ENCODE measurements at places on chromosomes 5 and 9.

GRCh38 chr5:1388383-1388967 is 43.6 kb upstream of the CLPTM1L start:
- DNase-seq = no peak

GRCh38 chr9:106020186-106020585 is 325.8 kb downstream of the TMEM38B start:
- peak; percentile 12 for DNase-seq

DNA sequence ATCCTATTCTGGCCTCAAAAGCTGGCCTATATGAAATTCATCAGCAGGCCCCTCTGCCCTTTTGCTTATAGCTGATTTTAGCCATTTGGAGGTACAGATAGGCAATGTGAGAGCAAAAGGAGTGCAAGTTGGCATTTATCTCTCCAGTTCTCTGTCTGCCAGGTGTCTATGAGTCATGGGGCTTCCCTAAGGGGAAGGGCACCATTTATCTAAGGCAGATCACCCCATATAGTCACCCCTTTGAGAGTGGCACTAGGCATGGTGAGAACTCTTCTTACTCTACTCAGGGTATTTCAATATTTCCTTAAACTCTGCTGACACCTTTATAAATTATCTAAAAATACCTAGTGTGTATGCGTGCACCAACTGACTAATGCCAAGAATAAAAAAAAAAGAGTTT is 314.7 kb upstream of the CDH6 start:
- DNase-seq = no peak

- peak; percentile 81 for DNase-seq
These were observed 3.8 kb downstream of the CREB3 start for GRCh38 chr9:35736201-35736633.

- DNase-seq = no peak
These were observed 67.0 kb upstream of the CDK5RAP2 start for GRCh38 chr9:120646948-120647347.

- no peak for DNase-seq
These were observed 499.4 kb downstream of the ISL1 start for GRCh38 chr5:51882647-51883046.

DNA sequence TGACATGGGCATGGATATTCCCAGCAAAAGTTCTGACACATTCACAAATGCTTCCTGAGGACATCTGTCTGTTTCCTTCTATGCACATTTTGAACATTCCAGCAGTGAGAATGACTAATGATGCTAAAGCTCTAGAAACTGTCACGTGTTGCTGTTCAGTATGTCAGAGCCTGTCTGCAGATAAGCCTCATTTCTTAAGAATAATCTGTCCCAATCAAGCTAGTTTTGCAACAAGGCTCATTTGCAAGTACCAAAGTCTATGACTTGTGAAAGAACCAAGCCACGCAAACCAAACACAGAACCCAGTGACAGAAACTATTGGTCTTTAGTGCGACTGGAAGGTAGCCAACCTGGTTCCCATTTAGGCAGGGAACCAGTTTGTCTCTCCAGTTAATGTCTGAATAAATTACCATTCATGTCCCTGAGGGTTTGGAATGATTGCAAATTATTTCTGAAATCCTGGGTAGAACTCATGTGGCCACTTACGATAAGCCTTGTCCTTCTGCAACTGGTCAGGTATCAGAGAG is 178.5 kb downstream of the C9orf152 start:
- DNase-seq = peak; percentile 37

- no peak for DNase-seq
These were observed 20.3 kb downstream of the EXOC3 start for GRCh38 chr5:463301-463700.

DNA sequence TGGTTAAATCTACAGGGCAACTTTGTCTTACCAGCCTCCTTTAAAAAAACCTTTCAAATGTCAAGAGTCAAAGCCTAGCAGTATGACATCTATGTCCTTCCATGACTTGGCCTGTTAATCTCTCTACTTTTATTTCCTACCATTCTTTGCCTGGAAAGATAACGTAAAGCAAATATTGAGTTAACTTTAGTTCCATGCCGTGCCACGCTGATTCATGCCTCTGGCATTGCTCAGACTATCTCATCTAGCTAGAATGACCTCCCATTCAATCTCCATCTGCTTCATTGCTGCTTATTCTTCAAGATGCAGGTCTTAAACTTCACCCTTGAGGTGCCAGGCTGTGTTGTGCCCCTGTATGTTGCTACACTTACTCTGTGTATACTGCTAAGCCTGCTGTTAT is 729.8 kb downstream of the EFNA5 start:
- no peak for DNase-seq

- no peak for DNase-seq
These were observed 403.5 kb upstream of the TYRP1 start for GRCh38 chr9:12289711-12290110.

- peak; percentile 74 for DNase-seq
These were observed 424 bp downstream of the HAND1 start for GRCh38 chr5:154477382-154478223.

DNA sequence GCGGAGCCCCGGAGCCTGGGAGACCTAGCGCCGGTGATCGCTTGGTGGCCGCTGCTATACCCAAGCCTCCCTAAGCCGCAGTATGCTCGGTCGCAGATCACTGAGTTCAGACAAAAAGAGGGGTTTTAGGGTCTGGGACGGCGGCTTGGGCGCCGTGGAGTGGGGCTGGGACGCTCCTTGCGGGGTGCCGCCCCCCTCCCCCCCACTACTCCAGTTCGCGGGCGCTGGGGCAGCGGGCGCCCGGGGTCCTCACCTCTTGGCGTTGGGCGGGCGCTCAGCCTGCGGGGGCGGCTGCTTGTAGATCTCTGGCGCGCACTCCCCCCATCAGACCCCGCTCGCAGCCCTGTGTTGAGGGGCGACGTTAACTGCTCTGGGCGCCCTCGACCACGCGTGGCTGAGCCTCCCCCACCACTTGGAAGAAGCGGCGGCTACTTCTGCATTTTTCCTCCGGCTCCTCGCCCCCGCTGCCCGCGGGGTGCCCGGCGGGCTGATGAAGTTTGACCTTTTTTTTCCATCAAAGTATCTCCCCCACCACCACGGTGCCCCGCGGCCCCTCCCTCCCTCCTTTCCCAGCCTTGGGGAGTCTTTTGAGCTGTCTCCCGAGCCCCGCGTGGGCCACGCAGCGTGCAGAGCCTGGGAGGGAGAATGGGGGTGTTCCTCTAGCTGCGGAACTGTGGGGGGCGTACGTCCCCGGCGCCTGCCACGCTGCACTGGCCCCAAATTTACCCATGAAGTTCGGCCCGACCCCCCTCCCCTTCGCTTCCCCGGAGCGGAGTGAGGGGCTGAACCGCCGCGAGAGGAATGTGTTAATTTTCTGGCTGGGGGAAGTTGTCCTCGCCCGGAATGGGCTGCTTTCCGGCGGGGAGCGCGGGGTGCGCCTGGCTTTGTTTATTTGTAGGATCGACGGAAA is 1.2 kb downstream of the CXXC5 start:
- peak; percentile 76 for DNase-seq

DNA sequence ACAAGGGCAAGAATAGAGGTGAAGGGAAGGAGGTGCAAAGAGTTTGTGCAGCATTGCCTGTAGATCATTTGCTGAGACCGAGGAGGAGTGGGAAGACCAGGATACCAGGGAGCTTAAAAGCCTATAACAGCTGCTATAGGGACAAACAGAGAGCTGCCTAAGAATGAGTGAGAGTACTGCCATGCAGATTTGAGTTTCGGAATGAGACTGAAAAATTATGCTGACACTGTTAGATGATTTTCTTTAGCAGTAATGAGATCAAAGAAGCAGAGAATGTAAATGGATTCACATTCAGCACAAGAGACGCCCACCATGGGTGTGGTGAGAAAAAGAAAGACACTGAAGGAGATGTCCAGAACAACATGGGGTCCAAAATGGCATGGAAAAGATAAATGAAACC is 69.7 kb downstream of the EPB41L4A start:
- no peak for DNase-seq

DNA sequence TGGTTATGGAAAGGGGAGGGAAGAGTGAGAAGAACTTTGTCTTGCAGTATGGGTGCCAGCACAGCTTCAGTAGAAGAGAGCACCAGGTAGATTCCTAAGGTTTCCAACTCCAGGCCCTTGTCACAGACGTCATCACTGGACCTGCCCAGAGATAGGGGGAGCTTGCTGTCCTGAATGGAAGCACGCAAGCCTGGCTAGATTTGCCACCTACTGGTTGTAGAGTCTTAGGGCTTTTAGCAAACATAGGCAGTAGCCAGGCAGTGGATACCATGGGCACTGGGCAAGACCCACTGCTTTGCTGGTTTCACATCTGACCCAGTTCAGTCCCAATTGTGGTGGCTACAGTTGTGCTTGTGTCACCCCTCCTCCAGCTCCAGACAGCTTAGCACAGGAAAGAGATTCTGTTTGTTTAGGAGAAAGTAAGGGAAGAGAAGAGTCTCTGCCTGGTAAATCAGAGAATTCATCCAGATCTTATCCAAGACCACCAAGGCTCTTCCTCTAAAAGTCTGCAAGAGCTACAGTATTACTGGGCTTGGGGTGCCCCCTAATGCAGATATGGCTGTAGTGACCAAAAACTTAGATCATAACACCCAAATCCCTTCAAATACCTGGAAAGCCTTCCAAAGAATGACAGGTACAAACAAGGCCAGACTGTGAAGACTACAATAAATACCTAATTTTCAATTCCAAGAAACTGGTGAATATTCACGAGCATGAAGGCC is 158.9 kb downstream of the HINT1 start:
- DNase-seq = peak; percentile 29

DNA sequence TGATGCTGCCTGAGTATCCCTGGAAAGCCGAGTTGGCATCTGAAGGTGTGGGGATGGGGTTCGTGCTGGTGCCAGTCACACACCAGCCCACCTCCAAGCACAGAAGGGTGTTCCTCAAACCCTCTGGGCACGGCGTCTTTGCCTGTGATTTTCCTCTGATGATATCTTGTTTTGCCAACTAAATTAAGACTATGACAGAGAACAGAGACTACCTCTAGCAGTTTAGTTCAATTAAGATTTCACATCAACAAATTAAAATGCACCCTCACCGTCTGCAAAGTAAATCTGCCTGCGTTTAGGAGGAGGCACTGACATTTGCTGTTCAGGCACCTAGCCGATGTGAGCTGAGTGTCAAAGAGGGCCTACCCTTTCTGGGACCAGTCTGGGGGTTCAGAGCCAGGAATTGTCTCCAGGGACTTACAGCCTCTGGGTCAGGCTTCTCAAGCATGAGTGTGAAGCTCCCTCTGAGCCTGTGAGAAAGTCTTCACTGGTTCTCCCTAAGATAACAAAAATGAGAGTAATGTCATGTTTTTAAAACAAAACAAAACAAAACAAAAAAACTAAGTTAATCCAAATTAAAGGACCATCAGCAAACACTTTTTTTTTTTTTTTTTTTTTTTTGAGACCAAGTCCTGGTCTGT is 55.4 kb upstream of the CTNNA1 start:
- no peak for DNase-seq

DNA sequence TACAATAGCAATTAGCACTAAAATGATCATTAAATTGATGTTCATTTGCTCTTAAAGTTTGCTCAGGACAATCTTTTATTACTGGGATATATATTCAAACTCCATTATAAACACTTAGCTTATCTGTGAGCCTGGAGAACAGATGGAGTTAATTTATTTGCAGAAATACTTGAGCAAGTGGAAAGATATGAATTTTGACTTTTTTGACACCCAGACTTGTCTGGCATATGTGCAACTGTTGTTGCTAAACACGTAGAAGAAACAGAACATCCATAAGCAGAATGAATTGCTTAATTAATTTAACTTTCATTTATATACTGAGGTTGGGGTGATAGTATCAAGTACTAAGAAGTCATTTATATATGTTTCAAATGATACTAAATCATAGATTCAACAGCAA is 820.7 kb upstream of the TYRP1 start:
- peak; percentile 6 for DNase-seq

DNA sequence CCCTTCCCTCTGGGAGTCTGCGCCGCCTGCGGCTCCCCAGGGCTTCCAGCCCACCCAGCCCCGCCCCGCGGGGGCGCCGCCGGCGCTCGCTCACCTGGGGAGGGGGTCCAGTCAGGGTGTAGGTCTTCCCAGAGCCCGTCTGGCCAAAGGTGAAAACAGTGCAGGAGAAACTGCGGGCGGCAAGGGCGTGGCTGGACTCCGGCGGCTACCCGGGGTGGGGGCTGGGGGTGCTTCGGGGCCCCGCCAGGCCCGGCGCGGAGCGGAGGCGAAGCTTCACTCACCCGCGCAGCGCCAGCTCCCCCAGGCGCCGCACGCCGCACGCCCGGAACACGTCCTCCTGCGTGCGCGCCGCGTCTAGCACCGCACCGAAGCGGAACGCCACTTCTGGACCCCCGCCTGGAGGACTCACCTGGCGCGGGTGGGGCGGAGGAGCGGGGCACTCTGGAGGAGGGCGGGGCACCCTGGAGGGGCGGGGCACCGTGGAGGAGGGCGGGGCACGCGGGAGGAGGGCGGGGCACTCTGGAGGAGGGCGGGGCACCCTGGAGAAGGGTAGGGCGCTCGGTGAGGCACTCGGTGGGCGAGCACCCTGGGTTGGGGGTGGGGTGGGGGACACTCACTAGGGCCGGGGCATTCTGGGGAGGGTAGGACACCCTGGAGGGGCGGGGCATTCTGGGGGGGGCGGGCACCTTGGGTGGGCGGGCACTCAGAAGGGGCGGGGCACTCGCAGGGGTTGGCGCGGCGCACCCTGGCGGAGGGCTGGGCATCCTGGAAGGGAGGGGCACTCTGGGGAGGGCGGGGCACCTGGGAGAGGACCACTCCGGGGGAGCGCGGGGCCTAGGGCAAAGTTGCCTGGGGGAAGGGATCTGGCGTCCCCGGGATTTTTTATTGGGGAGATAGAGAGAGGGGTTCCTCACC is 814 bp downstream of the KIF12 start:
- DNase-seq = peak; percentile 70

DNA sequence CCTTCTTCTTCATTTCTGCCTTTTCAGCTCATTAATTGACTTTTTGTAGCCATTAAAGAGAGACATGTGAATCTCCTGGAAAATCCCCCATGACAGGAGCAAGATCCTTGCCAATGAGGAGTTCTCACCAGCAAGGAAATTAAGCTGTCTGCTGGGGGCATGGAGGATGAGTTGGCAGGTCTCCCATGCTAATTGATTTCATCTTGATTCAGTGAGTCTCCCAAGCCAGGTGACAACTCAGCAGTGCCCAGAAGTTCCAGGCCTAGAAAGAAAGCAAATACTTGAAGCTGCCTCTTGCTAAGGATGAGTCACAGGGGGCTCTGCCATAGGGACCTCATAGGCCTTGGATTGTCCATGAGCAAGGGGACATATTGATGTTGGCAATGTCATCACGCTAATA is 30.0 kb upstream of the ADRA1B start:
- no peak for DNase-seq

GRCh38 chr9:133362359-133363044 is 6.2 kb downstream of the SURF2 start:
- no peak for DNase-seq

GRCh38 chr9:27348785-27349697 is 52.1 kb upstream of the EQTN start:
- peak; percentile 74 for DNase-seq

All from eye (tissue), 1 donor.